Activated CD4-positive, alpha-beta T cell treated with anti-CD3 and anti-CD28 coated beads for 36 hours (primary cell): ENCODE measurements at places on chromosomes 12 and 14.

GRCh38 chr12:67069451-67070306, 199.5 kb upstream of the CAND1 start:
- peak; percentile 66 for DNase-seq

DNA sequence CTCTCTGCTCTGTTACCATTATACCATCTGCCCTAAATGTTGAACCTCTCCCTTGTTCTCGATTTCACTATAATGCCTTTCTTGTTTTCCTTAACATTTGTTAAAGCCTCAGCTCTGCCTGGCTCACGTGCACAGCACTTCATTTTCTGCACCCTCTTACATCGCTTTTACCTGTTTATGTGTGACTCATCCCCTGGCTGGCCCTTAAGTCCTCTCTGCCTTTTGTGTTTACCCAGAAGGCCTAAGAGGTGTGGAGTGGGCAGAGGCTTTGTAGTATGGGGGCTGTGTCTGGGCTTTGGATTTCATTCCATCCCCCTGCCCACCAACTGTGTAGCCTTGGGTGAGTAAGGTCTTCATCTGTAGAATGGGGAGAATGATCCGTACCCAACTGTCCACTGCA, 36.5 kb downstream of the UBE3B start:
- no peak for DNase-seq

DNA sequence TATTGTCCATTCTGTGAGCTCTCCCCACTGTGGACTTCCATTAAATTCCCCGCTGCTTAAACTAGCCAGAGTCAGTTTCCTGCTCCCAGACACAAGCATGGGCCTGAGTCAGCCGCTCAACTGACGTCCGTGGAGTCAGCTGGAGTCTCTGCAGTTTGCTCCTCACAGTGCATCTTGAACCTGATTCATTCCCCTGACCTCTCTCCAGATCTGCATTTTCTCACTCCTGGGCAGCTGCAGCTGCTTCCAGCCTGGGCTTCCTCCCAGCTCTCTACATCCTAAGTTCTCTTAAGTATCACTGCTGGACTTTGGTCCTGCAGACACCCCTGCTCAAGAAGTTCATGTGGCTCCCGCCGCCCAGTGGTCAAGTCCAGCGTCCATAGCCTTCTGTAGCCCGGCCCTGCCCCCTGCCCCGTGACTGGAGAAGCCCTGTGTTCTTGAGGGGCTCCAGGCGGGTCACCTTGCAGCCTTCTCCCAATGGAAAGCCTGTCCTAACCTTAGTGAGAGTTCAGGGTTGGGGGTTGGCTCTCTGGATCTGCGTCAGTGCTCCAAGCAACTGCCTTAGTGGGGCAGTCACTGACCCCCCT, 20.0 kb downstream of the NFKBIA start:
- DNase-seq, result no peak

GRCh38 chr14:101063121-101063520, 159.6 kb upstream of the RTL1 start:
- DNase-seq, result no peak

GRCh38 chr12:27332407-27332713, 276 bp upstream of the BMAL2 start:
- DNase-seq, result peak; percentile 8

DNA sequence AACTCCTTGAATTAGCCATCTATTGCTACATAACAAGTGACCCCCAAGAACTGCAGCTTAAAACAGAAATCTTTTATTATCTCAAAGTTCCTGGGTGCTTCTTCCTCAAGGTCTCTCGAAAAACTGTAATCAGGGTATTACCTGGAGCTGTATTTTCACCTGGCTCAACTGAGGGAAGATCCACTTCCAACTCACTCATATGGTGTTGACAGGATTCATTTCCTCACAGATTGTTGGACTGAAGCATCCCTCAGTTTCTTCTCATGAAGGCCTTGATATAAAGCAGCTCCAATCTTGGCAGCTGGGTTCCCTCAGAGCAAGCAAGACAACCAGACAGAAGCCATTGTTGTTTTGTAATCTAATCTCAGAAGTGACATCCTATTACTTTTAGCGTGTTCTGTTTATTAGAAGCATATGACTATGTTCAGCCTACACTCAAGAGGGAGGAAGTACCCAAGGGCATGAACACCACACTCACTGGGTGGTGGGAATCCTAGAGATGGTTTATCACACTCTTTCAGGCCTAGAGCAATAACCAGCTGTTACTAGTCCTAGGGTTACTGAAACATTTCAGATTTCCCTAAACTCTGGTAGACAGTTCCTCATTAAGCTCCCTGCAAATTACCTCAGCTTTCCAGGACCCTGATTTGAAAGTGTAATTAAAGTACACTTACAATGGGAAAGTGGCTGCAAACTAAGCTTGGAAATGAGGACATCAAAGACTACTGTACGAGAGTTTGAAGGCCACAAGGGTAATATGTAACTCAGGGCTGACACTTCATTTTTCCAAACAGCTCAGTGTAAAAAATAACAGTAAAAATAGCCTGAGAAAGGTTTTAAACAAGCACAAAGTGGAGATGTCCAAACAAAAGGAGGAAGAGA, 222.2 kb downstream of the SEC23A start:
- no peak for DNase-seq
